Epithelial cell of alveolus of lung (primary cell): ENCODE measurements at places on chromosomes 5 and 9. TPM values are rescaled to one million over a fixed set of nuclear protein-coding genes. Genes with fewer than 3 reads are reported as not detected.

SUSD1 gene
- 15.0 and 18.2 TPM in 2 replicates for total RNA-seq

COL15A1 gene
- total RNA-seq: 11.3 and 18.0 TPM in 2 replicates

FGF1 gene
- total RNA-seq: 2.5 TPM in 1 of 2 replicates, not detected in the other

GABRA1 gene
- not detected in 2 replicates for total RNA-seq

PARP8 gene
- total RNA-seq: 4.3 and 6.7 TPM in 2 replicates

LIFR gene
- total RNA-seq: 20.3 and 64.1 TPM in 2 replicates

C7 gene
- total RNA-seq: 3.1 and 33.9 TPM in 2 replicates

TMCO6 gene
- 4.9 and 50.5 TPM in 2 replicates for total RNA-seq
